ENCODE measurements at places on chromosomes 5 and 9.
A peak's percentile ranks its signal among the peaks of the same experiment; 100 is the strongest.

DNA sequence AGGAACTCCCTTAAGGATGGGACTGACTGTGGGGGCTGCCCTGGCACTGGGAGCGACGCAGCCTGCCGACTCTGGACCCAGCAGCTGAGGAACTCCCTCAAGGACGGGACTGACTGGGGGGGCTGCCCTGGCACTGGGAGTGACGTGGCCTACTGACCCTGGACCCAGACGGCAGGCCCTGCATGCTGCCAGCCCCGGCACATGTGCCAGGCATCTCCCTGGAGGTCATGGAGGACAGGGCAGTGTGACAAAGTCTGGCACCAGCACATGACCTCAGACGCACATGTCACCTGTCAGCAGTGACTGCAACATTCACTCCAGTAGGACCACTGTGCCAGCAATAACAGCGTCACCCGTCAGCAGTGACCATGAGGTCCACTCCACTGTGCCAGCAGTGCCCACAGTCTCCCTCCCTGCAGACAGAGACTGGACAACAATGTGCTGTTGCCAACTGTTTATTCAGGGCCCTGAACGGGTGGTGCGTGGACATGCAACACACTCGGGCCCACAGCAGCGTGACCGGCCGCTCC is 4.5 kb downstream of the FBXW5 start:
- DNase-seq: no peak

GRCh38 chr5:180333661-180334060 is 19.5 kb downstream of the GFPT2 start:
- DNase-seq: no peak

GRCh38 chr9:113597390-113598241 is 134.1 kb downstream of the RGS3 start:
- no peak for DNase-seq

DNA sequence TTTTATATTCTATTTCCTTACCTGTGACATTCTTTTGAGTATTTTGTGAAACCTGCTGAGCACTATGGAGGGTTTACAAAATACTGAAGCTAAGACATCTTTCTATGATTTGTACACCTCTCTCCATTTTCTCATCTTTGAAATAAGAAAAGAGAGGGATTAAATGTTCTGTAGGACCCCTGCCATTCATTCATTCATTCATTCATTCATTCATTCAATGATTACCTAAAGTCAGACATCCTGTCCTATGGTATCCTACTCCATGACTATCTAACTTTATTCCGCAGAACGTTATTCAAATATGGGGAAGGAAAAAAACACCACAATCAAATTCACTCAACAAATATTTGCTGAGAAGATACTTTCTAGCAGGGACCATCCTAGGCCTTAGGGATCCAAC is 51.4 kb downstream of the AP3B1 start:
- no peak for DNase-seq

- no peak for DNase-seq
These were observed 603.9 kb downstream of the DMRTA1 start for GRCh38 chr9:23050548-23050947.

DNA sequence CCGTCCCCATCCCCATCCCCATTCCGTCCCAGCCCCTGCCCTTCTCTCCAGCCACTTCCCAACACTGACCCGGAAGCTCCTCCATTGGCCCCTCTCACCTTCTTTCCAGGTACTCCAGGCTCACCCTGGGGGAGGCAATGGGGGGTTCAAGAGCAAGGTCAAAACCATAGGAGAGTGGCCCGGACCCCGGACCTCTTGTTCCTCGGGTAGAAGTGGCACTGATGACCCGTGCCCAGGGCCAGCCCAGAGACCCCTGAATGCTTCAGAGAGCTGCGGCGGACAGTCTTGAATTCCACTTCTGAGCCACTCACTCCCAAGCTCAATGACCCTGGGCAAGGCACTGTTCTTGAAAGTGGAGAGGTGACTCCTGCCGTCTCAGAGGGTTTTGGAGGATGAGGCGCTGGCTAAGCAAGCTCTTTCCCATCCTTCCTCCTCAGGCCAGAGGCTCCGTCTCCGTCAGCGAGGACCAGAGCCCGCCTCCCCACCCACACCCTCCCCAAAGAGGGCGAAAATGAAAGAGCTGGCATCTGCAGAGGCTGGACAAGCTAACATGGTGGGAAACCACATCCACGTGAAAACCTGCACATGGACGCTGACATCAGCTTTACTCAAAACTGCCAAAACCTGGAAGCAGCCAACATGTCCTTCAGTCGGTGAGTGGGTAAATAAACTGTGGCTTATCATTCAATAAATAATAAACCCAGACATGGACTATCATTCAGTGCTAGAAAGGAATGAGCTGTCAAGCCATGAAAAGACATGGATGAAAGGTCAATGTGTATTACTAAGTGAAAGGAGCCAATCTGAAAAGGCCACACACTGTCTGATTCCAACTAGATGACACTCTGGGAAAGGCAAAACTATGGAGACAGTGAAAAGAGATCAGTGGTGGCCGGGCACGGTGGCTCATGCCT is 27.3 kb upstream of the PHYKPL start:
- no peak for DNase-seq

DNA sequence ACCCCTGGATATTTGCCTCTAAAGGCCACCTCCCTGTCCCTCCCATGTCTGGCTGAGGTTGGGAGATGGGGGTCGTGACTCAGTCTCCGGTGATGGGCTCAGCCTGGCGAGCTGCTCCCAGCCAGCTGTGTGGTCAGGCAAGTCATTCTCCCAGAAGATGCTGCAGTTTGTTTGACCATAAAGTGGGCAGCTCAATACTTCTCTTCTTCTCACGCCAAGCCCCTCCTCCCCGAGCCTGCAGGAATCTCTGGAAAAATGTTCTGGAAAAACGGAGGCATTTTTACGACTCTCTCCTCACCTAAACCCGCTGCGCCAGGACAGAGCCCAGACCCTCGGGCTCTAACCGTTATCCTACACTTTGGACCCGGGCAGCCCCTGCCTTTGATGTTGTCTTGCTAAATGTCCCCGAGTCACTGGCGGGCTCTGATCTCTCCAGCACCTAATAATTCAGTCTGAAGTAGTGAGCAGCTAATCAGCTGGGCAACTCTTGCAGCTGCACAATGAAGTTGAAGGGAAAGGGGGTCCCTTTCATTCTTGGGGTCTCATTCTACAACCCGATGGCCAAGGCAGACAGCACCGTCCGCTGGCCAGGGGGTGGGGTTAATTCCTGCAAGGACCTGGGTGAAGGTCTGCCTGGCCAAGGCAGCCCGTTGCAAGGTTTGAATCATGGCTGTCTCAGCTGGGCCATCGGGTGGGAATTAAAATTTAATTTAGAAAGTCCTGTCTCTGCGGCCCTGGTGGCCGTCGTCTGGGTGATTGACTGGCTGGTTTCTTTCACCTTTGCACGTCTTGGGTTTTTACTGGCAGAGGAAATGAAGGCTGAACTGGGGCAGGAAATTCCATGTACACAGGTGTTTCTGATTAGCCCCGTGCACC is 12.3 kb downstream of the DCANP1 start:
- no peak for DNase-seq

DNA sequence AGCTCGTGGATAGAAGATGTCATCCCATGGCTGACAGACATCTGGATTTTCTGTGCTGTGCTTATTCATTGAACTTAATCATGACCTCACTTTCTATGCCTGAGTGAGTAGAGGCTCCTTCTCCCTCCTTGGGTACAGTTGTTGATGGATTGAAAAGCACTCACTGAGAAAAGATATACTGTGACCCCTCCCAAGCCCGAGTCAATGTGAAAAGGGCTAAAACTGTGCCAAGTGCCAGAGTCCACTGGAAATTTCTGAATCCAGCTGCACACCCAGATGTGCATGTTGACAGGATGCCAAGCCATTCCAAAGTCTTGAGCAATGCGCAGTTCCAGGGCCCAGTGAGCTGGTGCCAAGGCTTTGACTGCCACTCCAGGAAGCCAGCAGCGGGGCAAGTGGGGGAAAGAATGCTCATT is 473.0 kb downstream of the NTRK2 start:
- no peak for DNase-seq

- DNase-seq: no peak
These were observed 9.6 kb downstream of the EFNA5 start for GRCh38 chr5:107661038-107661649.

- DNase-seq: no peak
These were observed 28.0 kb downstream of the MARCHF3 start for GRCh38 chr5:127002390-127002789.

DNA sequence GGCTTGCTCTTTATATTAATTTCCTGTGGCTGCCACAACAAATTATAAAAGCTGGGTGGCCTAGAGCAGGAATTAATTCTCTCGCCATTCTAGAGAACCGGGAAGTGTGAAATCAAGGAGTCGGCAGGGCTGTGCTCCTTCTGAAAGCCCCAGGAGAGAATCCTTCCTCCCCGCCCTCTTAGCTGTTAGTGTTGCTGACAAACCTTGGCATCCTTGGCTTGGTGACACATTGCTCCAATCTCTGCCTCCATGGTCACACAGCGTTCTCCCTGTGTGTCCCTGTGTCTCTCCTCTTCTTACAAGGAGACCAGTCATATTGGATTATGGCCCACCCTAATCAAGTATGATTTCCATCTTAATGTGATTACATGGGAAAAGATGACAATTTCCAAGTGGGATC is 55.9 kb upstream of the NEURL1B start:
- no peak for DNase-seq

DNA sequence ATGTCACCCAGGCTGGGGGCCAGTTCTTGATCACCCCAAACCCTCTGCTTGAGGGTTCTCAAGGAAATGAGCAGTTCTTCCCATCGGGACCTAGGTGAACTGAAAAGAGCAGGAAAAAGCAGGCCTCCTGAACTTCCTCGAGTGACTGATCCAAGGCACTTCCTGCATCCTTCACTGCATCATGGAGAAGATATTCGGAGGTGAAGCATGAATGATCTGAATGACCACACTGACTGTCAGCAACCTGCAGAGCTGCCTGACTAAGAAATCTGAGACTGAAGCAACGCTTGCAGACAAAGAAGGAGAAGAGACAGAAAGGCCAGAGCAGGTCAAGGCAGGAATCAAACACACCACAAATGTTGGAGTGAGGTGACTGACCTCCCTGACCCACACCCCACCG is 420.2 kb downstream of the AGTPBP1 start:
- DNase-seq: no peak

DNA sequence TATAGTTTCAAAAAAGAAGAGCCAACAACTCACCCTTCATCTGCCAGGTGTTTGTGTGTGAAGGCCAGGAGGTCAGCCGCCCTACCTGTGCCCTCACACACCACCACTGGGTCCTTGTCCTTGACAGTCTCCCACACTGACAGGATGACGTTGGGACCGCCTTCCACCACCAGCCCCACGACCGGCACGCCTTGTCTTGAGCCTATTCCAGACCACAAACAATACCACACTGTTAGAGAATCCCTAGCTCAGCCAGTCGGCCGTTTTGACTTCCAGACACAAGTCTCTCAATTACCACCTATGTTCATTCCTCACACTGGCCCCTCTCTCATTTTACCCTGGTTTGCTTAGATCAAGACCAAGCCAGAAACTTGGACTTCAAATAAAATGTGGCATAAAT is 66.1 kb downstream of the TRPM6 start:
- DNase-seq: no peak

- DNase-seq: no peak
These were observed 9.1 kb downstream of the PIK3R1 start for GRCh38 chr5:68224509-68225187.

DNA sequence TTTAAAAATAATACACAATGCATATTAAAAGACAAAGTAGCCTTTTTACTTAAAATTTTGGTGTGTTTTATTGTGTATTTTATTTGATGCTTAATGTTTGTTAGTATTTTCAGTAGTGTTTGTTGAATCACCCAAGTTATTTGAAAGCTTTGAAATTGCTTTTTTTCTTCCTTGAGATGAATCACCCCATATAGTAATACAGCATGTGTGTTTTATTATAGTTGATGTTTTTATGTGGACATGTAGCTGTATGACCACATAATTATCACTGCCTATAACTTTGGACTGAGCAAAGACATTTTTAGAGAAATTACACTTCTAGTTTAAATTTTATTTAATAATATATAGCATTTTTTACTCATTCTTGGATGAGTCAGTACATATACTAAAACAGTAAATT is 18.0 kb downstream of the FAM174A start:
- no peak for DNase-seq

DNA sequence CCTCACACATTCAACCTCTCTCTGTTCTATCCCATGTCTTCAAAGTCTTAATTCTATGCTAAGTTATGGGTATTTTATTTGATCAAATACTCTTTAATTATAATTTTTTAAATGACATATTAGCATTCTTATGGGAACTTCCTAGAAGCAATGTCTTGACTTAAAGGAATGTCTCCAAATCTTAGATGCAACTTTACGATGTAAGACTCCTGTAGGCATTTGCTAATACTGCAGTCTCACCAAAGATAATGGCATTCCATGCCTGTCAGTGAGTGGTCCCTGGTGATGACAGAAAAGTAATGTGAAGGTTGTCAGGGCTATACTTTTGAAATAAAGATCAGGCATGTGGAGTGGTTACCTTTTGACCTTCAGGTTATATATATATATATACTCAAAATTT is 1654.2 kb upstream of the WWC1 start:
- DNase-seq: no peak

DNA sequence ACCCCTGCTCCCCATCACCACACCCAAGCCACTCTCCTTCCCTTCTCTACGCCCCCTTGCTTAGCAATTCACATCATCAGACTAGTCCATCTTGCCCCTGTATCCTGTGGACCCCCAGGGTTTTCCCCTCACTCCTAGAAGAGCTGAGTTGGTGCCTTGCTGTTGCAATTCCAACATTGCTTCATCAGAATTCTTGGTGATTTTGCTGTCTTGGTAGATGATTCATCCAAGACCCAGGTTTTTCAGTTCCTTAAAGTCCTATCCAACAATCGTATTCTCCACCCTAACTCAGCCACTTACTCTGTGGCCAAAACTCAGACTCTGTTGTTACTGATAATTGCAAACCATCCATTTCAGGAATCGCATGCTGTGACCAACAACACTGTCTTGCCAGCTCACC is 21.4 kb upstream of the CCNJL start:
- no peak for DNase-seq

DNA sequence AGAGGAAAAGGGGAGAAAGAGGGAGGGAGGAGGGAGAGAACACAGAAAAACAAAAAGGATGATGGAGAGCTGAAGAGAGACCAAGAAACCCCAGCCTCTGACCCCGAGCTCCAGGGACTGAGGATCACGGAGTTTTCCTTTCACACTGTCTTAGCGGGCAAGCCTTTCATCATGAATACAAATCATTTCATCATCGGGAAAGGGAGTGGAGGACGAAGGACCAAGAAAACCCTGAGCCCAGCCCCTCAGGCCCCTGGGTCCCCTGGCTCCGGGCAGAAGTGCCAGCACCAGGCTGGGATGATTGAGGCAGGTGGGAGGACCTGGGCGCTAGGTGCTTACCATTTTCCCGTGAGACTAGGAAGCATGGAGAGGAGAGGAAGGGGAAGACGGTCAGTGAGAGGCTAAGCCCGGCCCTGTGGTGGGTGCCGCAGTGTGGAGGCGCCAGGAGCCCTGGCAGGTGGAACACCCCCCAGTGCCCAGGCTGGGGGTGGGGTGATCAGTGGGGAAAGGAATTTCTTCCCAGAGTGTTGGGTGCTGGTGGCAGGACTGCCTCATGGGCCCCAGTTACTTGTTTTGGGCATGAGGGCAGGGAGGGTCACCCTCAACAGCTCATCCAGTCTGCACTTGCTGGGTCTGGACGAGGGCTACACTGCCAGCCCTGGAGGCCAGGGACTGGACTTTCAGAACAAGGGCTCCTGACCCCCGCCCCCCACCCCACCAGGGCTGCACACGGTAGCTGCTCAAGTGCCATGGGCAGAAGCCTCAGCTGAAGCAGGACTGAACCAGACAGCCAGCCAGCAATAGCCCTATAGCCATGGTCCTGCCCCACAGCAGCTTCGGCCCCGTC is 49.0 kb upstream of the SARDH start:
- DNase-seq: no peak

- DNase-seq: no peak
These were observed 19.7 kb downstream of the FNBP1 start for GRCh38 chr9:130023144-130023787.

GRCh38 chr9:85900504-85901201 is 40.3 kb upstream of the NAA35 start:
- DNase-seq: peak; percentile 36
